Occipital lobe (tissue), 3 donors: ENCODE measurements at places on chromosomes 7 and 10.
A peak's percentile ranks its signal among the peaks of the same experiment; 100 is the strongest.

DNA sequence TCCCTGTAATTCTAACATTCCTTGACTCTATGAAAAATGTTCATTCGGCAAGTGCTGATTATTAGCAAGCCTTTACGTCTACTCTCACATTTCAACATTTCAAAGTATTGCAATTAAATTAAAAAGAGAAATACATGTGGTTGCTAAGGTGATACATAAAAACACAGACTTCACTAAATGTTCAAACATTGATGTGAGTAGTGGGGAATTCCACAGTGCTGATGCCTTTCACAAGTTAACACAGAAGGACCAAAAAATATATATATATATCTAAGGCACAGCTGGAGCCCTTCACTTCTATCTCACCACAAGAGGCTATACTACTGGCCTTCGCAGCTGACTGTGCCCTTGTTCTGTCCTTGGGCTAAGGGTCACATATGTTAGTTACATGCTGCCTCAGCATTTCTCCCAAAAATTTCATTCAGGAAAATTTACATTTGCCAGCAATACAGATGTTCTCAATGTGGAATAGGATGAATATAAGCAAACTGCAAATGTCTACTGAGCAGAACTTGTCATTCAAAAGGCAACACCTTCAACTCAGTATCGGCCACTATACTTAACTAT, 13.9 kb downstream of the CTTNBP2 start:
- DNase-seq = no peak

DNA sequence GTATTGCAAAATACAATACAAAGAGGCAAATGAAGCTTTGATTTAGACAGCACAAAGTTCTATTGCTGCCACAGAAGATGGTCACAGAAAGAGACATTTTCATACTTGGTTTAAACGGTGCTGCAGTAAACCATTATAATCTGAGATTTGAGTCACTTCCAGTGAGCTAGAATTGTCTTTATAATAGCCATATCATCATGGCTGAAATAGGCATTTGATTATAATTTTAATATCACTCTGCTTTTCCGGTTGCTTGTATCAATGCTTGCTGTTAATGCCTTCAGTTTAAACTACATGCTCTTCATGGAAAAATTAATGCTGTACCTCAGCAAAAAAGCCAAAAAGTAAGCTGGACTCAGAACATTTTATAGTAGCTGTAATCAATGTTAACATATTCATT, 48.5 kb downstream of the CPEB3 start:
- DNase-seq = no peak

GRCh38 chr7:51158742-51159445, 157.7 kb downstream of the COBL start:
- DNase-seq = no peak

GRCh38 chr10:94583124-94583523, 37.5 kb downstream of the HELLS start:
- DNase-seq = no peak

DNA sequence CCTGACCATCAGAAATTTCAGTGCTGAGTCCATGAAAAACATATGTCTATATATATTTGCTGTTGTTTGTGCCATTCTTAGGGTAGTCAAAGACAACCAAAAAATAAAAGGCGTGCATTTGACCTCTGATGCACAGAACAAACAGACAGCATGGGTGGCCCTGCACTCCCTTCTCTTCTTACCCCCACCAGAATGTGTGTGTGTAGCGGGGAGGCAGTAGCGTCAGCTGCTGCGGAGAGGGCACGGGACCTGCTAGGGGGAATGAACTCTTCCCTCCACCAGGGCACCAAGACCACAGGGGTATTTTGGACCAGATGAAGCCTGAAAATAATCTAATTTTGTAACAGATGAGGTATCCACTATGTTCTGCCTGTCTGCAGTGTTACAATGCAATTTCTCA, 277.7 kb upstream of the ZNF32 start:
- no peak for DNase-seq

GRCh38 chr7:5429857-5430611, 6.4 kb upstream of the TNRC18 start:
- DNase-seq = no peak

DNA sequence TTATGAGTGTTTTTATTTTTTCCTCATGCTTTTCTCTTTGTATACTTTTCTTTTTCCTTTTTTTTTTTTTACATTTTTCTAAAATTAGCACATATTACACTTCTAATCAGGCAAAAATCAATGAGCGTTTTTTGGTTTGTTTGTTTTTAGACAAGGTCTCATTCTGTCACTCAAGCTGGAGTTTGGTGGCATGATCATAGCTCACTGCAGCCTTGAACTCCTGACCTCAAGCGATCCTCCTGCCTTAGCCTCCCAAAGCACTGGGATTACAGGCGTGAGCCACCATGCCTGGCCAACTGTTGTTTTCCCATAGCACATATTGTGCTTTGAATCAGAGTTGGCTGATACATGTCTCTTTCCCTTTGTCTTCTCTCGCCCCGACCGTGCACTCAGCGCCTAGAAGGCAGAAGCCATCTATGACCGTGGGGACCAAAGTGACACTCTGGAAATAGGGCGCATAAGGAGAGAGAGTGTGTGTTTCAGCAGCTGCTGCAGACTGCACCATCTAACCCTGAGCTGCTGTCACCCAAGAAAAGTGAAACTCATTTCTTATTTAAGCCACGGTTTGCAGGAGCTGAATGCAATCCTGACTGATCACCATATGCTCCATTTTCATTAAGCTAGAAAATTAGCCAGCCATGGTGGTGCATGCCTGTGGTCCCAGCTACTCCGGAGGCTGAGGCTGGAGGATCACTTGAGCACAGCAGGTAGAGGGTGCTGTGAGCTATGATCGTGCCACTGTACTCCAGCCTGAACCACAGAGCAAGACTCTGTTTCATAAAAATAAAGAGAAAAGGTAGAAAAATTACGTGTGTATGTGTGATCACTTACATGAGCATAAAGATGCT, 41.4 kb upstream of the GTF2I start:
- DNase-seq = no peak

DNA sequence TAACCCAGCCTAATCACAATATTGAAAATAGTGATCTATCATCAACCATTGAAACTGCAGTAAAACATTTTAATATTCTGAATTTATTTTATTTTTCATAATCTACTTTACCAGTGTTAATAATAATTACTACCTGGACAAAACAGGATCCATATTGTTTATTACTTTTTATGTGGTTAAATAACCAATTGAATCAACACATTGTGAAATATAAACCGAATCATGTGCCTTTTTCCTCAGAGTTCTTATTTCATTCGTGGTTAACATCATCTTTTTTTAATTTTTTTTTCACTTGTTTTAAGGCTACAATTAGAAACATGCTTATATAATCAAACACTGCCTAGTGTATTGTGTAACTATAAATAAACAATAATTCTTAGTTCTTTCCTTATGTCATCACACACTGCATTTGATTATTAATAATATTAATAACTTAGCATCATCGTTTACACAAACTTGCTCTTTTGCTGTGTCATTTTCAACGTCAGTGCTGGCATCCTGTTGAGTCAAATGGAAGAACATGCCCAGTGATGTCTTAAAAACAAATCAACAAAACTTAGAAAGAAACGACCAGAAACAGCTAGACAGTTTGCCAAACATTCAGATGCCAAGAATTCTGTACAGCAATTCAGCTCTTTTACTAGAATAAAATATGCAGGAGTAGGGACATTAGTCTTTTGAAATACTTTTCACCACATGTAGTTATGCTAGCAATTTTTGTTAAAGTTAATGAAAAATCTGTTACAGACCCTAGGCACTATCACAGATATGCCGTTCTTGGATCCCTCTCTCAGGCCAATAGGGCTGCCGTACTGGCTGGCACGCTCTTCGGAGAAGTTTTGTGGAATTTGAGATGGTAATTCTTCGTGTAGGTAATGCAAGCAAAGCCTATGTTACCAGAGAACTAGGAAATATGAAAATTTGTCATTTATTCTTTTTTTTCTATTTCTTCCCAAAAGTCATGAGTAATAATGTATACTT, 330.4 kb upstream of the SEMA3A start:
- DNase-seq = no peak

GRCh38 chr10:73782749-73783085, 869 bp downstream of the CHCHD1 start:
- no peak for DNase-seq

GRCh38 chr7:24763303-24763901, 6.1 kb upstream of the GSDME start:
- DNase-seq = no peak

DNA sequence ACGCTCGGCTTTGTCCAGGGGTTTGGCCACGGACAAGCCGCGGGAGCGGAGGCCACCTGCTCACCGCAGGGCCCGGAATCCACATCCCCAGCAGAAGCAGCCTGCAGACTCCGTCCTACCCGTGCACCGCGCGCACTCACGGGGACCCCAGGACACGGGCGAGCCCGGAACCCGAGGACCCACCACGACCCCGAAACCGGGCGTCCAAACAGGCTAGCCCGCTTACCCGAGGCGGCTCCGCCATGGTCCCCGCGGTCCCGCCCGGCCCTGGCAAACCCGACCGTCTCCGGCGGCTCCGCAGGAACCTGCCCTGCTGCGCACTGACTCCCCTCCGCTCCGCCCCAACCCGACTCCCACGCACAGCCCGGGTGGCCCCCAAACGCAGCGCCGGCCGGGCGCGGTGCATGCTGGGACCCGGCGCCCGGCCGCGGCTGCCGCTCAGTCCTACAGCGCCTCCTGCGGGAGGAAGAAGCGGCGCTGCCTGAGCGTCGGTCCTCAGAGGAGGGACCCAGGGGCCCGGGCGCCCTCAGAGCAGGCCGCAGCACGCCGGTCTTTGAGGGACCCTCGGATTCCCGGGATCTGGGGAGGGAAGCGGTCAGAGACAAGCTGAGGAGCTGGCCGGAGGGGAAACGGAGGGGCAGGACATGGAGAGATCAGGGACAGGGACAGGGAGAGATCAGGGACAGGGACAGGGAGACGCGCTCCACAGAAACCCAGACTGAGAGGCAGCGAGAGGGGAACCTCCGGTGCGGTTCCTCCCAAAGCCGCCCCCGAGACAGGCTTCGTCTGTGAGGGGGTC, at the start of gene ZNF786:
ZNF786 (minus strand) TSS at position 322 of the 799 bp plus-strand sequence; CDS start at position 244, 78 bp downstream.
- peak; percentile 86 for DNase-seq

GRCh38 chr10:101835362-101835761, 8.2 kb downstream of the KCNIP2 start:
- DNase-seq = no peak

GRCh38 chr10:34081948-34082347, 733.1 kb downstream of the PARD3 start:
- no peak for DNase-seq

- no peak for DNase-seq
Measured at GRCh38 chr7:25031007-25031406, 51.0 kb upstream of the OSBPL3 start.

GRCh38 chr7:1942243-1942940, 272.3 kb downstream of the ELFN1 start:
- no peak for DNase-seq

- DNase-seq = no peak
Measured at GRCh38 chr10:49651039-49651835, 28.2 kb upstream of the C10orf53 start.

DNA sequence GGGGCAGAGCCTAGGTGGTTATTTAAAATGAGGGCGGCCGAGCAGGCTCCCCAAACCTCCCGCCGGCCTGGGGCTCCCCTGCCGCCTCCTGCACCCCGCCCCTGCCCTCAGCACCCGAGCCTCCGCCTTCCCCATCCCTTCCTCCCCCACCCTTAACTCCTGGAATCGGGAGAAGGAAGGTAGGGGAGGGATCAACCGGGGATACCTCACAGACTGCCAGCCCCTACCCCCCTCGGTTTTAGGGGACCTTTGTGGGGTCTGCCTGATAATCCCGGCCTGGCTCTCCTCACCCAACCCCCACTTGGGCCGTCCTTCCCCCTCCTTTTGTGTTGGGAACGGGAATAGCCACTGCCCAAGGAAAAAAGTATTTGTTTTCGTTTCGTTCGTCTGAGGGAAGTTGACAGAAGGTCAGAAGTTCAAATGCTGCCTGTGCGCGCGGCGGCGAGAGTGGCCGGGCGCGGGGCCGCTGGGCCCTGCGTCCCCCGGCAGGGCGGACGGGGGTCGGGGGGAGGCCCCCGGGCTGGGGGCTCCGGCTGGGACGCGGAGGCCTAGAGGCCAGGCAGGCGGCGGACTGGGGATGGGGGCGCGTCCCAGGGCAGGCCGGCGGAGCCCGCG, 2.8 kb downstream of the SHH start:
- no peak for DNase-seq

GRCh38 chr10:72065439-72066025, 22.8 kb downstream of the SPOCK2 start:
- DNase-seq = no peak

GRCh38 chr10:100803908-100804307, 58.5 kb downstream of the PAX2 start:
- DNase-seq = no peak

- DNase-seq = no peak
Measured at GRCh38 chr7:96300502-96300901, 21.4 kb downstream of the SLC25A13 start.

DNA sequence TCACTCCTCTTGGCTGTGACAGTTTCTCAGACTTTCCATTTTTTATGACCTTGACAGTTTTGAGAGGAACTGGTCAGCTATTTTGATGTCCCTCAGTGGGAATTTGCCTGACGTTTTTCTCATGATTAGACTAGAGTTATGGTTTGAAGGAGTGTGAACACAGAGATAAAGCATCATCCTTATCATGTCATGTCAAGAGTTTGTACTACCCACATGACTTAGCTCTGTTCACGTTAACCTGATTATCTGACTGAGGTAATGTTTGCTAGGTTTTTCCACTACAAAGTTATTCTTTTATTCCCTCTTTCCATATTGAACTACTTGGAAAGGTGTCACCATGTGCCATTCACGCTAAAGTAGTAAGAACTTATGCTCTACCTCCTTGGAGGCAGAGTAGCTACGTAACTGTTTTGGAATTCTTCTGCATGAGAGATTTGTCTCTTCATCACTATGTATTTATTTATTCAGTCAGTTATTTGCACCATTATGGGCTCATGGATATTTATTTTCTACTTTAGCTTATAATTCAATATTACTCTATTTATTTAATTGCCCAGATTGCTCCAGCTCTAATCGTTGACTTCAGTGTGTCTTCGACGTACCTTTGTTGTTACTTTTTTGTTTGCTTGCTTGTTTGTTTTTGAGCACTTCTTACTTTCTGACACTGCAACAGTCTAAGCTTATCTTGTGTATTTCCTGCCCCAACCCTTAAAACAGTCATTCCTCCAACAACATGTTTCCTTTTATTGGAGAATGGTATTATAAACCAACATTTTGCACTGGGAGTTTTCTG, 50.4 kb downstream of the CPED1 start:
- no peak for DNase-seq

DNA sequence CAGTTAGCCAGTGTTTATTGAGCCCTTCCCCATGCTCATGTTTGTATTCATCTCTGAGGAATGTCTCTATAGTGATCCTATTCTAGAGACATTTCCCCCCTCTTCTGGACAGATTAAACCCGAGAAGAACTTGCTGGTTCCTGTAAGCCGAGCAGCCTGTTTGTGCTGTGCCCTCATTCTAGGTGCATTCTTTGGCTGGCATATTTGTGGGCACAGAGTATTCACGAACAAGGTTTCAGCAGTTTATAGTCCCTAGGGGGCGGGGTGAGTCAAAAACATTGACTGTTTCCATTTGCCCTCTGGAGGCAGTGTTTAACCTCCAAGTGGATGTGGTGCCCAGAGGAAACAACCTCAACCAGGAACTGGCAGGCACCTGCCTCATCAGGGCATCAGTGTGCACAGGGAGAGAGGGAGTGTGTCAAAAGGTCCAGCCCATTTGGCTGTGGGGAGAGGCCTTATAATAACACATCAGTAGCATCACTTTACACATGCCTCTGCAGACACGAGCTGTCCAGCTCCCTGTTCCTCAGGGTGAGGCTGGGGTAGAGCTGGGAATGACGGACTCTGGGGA, 273.3 kb upstream of the LRGUK start:
- no peak for DNase-seq

GRCh38 chr7:151060113-151060415, 675 bp downstream of the SLC4A2 start:
- DNase-seq = no peak
